Inflammatory macrophage (primary cell): ENCODE measurements at places on chromosomes 4 and X.
A peak's percentile ranks its signal among the peaks of the same experiment; 100 is the strongest.

DNA sequence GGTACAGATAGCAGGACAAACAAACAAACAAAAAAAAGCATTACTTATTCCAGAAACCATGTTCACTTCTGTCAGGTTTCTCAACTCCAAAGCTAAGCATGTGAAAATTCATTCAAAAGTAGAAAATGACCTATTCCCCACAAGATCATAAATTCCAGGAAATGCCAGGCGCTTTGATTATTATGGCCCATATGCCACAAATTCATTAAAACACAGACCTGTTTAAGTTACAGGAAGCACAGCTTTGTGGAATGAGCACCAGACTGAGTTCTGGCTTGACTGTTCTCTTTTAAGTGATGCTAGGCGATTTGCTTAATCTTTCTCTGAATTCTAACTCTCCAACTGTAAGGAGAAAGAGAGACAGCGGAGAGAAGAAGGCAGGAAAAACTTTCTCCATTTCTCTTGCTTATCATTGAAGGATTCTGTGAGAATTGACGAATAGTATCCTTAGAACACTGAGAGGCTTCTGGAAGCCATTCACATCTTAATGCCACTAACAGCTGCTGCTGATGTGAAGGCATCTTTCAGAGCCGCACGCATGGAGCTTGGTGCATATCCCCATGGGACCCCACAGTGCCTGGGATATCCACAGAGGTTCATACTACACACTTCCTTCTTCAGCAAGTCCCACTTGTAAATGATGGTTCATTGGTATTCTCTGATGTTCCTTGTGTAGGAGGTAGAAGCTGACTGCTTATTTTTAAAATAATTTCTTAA, 138.0 kb downstream of the ZNF674 start:
- no peak for DNase-seq

DNA sequence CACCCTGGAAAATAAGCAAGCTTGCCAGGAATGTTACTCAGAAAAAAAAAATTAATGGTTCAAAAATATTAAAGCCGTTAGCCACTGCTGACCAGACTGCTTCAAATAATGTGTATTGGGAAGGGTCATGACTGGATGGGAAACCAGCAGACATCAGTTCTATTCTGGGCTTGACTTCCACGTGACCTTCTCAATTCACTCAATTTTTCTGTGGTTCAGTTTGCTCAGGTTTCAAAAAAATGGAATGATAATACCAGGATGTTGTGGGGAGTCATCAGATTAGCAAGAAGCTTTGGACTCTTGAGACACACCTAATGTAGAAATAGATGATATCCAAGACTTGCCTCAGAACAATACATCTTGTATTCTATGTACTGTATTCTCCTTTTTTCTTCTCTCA, 541.9 kb upstream of the BOD1L1 start:
- DNase-seq, result no peak

DNA sequence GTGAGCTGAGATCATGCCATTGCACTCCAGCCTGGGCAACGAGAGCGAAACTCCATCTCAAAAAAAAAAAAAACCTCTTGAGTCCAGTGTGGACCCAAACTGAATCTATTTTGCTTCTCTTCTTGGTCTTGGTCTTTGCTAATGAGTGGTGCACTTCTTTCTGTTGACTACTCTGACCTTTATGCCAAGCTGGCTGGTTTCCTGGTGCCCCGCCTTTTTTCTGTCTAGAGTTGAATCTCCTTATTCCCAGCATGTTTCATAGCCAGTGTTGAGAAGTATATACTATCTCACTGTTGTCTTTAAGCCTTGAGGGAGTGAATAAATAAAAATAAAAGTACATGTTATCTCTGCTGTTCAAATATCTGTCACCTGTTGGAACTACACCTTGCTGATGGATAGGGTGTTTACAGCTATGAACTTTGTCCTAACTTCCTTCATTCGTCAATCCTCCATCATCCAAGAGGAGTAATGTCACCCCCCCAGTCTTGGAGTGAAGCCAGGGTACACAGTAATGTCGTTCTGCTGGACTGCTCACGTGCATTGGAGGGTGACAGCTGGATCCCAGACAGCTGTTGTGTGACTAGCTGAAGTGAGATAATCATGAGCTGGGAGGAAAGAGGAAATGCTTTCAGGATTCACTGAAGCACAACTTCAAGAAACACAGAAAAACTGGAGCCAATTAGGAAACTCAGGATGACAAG, 99.3 kb upstream of the PRKG2 start:
- DNase-seq, result peak; percentile 3

DNA sequence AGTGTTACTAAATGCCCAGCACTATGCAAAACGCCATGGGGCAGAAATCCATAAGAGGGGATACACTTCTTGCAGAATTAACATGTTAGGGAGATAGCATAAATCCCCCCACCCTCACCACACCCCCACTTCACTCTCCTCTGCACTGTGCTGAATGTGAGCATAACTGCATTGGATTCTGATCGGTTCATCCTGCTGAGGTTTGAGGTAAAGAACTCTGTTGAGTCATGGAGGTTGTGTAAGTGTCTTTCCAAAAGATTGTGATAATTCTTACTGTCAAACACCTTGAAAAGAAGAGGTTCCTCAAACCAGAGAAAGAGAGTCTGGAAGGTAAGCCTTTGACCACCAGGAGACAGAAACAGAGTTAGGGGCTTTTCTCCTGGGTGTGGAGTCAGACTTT, 43.6 kb downstream of the RBM47 start:
- DNase-seq, result no peak

- DNase-seq, result peak; percentile 58
Measured at GRCh38 chr4:177047070-177047850, 254.5 kb upstream of the VEGFC start.

DNA sequence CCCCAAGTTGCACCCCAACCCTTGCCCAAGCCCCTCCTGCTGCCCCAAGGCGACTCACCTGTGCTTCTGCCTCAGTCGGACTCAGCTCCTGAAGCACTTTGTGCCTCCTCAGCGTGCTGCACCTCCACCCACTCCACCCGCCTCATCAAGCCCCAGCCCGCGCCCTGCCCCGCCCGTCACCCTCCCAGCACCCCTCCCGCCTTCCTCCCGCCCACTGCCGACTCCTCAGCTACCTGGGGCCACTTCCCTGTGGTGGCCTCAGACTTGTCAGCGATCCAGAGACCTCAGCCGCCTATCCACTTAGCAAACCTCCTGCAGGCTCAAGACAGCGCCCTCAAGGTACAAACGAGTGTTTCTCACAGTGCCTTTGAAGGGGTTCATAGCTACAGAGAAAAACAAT, 19.6 kb upstream of the IQCM start:
- DNase-seq, result no peak

DNA sequence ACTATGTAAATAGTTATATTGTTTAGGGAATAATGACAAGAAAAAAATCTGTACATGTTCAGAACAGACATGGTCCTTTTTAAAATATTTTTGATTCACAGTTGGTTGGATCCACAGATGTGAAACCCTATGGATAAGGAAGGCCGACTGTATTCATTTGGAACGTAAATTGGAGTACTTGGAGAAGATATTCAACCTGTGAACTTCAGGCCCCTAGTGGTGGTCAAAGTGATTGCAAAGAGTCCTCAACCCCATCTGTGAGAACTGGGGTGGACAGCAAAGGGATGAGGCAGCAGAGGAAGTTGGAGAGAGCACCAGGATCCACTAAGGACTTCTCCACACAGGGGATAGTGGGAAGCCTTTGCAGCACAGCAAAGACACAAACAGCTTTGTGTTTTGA, 6.2 kb upstream of the CXCL13 start:
- peak; percentile 31 for DNase-seq

DNA sequence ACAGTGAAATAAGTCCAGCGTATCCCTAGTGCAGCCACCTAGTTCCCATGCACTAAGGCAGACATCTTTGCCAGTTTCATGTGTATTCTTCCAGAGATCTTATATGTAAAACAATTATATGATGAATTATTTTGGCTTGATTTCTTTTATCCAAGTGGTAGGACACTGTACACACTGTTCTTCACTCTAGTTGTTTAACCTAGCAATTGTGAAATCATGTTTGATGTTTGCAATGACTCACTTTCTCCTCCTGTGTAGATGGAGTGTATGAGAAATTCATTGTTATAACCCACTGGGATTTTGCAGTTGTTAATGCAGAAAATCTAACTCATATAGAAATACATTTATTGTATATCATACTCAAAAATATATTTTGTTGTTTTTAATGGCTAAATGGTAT, 17.5 kb upstream of the TBC1D1 start:
- no peak for DNase-seq

DNA sequence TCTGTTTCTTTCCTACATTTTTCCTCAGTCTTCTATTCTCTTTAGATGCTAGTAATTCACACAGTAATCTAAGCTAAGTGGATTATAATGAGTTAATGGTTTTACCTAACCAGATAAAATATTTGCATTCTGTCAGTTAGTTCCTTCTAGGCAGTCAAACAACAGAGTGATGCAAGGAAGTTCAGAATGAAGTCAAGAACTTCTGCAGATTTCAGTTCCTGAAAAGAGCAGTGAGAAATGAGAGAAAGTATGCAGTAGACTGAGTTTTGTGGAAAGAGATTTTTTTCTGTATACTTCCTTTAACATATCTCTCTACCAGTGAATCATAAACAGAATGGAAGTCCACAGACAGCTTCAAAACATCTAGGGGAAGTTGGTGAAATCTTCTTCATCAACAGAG, 774.0 kb upstream of the POU3F4 start:
- DNase-seq, result no peak

- no peak for DNase-seq
Measured at GRCh38 chr4:129603241-129603931, 507.4 kb downstream of the C4orf33 start.

DNA sequence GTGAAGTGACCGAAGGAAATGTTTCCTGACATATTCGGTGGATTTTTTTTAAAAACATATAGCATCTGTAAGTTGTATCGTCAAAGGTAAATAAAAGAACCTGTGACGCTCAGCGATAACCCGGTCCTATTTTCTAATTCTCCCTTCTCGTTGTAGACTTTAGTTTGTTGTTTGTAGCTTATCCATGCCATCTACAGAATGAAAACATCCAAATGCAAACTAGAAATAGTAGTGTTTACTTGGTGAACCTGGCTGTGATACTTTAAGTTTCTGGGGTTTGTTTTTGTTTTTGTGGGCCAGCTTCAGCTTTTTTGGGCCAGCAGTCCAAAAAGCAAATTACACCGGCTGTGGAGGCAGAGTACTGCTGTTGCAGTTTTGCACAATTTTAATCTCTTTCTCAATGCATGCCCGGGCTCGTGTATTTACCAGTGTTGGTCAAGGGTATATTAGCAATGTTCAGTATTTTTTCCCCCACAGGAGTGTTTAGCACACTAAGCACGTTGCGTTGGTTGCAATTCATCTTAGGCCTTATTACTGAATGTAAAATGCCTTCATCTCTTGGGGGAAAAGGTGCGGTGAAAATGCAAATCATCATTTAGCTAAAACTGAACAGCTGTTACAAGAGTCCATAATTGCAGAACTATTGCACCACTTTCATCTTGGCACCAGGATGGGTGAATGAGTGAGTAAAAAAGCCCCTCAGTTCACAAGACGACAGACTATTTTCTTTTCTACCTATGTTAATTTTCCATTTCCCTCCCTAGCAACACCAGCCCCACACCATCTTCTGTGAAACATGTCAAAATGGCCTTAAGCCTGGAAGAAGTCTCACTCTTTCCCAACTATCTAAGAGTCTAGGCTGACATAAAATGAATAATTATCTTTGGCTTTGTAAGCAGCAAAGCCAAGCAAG, 1.7 kb upstream of the CNOT6L start:
- DNase-seq, result peak; percentile 38

DNA sequence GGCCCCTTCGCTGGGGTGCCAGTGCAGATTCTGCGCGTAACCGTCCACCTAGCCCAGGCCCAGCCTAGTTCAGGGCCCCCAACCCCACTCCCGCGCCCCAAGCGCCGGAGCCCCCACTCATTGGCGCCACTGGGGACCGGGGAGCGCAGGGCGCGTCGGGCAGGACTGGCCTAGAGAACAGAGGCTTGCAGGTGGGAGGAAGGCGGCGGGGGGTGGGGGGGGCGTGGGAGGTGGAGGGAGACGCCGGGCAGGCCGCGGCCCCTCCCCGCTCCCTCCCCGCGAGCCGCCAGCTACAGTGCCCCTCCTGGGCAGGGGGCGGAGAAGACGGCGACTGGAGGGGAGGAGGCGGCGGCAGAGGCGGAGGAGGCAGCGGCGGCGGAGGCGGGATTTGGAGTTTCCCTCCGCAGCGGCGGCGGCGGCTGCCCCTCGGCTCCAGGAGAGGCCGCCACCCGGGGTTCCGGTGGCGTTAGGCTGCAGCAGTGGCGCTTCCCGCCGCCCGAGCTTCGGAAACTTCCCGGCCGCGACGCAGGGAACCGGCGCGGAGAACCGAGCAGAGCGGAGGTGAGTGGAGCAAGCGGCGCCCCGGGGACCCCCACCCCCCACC, 4.8 kb upstream of the DUSP9 start:
- DNase-seq, result no peak

- peak; percentile 23 for DNase-seq
Measured at GRCh38 chrX:19647731-19648588, 132.7 kb upstream of the MAP3K15 start.

- no peak for DNase-seq
Measured at GRCh38 chr4:180028682-180029081, 2214.5 kb upstream of the TENM3 start.

DNA sequence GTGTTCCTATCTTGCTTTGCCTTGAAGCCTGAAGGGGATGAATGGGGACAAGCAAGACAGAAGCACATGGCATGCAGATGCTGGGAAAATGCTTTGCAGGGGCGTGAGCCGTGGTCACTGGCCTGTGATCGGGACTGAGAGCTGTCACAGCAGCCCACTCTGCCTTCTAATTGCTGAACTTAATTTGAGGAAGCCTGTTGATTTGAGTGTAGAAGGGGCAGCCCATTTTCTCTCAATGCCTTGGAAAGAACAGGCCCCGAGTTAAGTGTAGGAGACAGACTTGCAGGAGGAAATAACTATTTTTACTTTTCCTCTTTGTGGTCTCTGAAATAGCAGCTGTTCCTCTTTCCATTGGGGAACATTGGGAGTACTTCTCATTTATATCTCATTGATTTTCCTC, 26.1 kb upstream of the TBC1D1 start:
- peak; percentile 97 for DNase-seq

GRCh38 chrX:84729809-84730208, 227.6 kb upstream of the HDX start:
- peak; percentile 19 for DNase-seq

- DNase-seq, result no peak
Measured at GRCh38 chr4:187357045-187357643, 633.5 kb upstream of the FAT1 start.

- DNase-seq, result no peak
Measured at GRCh38 chr4:8283631-8284121, 14.1 kb downstream of the HTRA3 start.

- no peak for DNase-seq
Measured at GRCh38 chr4:100294356-100294755, 104.1 kb upstream of the DDIT4L start.

DNA sequence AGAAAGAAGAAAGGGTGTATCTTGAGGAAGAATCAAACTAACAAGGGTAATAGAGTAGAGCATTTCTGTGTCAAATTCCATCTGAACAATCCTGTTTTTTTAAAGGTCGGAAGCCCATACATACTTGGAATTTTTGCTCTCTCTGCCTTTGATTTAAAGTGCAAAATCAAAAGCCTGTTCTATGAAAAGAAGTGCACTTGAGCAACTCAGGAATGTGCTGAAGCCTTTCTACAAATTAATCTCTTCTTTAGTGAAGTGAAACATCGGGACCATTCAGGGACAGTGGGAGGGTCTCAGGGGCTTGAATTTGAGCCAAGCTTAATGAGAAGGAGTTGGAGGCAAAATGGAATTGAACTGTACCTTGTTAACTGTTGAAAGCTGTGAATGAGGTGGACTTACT, 1008.5 kb upstream of the LCORL start:
- no peak for DNase-seq
